RWPE2 (cell line): ENCODE measurements at places on chromosomes 1 and 21.
A peak's percentile ranks its signal among the peaks of the same experiment; 100 is the strongest.

DNA sequence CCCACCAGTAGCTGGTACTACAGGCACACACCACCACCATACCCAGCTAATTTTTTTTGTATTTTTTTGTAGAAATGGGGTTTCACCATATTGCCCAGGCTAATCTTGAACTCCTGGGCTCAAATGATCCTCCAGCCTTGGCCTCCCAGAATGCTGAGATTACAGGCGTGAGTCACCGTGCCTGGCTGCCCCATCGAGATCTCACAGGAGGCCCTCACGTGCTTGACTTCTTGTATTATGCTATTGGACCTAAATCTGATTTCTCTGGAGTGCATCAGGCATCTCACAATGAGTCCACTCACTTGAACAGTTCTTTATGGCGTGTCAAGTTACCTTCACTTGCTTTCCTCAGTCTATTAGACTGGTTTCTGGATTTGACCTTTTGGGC is 9.3 kb upstream of the RSRP1 start:
- no peak for DNase-seq
- H3K4me1 ChIP-seq = no peaks in the 10 kb centered on the region
- H3K27me3 ChIP-seq = no peaks in the 10 kb centered on the region
- H3K4me3 ChIP-seq = no peak overlapping the region
- no peaks in the 10 kb centered on the region for H3K36me3 ChIP-seq
- H3K27ac ChIP-seq = no peak overlapping the region

DNA sequence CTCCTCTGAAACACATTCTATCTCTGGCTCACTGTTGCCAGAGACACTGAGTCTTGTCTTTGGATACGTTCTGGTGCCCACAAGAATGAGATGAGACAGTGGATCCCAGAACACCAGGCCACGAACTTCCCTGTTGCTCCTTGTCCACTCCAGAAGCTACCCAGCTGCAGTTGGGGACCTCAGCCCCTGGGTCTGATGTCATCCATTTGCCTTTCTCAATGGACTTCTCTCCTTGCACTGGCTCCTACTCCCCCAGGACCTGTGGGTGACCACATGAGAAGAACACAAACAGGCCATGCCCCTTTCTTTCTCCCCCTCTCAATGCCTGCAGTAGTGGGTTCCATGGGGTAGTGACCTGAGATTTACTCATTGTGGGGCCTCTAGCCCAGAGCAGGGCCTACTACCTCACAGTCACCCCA is 5.9 kb downstream of the NBPF1 start:
- H3K27ac ChIP-seq = no peak overlapping the region
- peaks cover 8% of the 10 kb centered on the region for H3K36me3 ChIP-seq
- no peaks in the 10 kb centered on the region for H3K4me1 ChIP-seq
- H3K4me3 ChIP-seq = no peak overlapping the region

GRCh38 chr1:234973426-234974250 is 155.0 kb downstream of the TOMM20 start:
- H3K36me3 ChIP-seq = no peaks in the 10 kb centered on the region
- DNase-seq = no peak
- no peak overlapping the region for H3K4me3 ChIP-seq
- H3K4me1 ChIP-seq = peaks cover 33% of the 10 kb centered on the region
- H3K27me3 ChIP-seq = no peaks in the 10 kb centered on the region

GRCh38 chr1:203521812-203522211 is 27.9 kb downstream of the OPTC start:
- no peaks in the 10 kb centered on the region for H3K27me3 ChIP-seq
- H3K36me3 ChIP-seq = no peaks in the 10 kb centered on the region
- no peak overlapping the region for H3K27ac ChIP-seq
- DNase-seq = no peak
- no peak overlapping the region for H3K4me3 ChIP-seq

GRCh38 chr1:36224537-36225282 is 467 bp downstream of the THRAP3 start:
- peaks cover 46% of the 10 kb centered on the region for H3K36me3 ChIP-seq
- H3K4me1 ChIP-seq = peaks cover 17% of the 10 kb centered on the region
- H3K27me3 ChIP-seq = no peaks in the 10 kb centered on the region
- H3K27ac ChIP-seq = peak overlapping the region; percentile 79
- peak; percentile 77 for DNase-seq
- H3K4me3 ChIP-seq = peak overlapping the region; percentile 71

DNA sequence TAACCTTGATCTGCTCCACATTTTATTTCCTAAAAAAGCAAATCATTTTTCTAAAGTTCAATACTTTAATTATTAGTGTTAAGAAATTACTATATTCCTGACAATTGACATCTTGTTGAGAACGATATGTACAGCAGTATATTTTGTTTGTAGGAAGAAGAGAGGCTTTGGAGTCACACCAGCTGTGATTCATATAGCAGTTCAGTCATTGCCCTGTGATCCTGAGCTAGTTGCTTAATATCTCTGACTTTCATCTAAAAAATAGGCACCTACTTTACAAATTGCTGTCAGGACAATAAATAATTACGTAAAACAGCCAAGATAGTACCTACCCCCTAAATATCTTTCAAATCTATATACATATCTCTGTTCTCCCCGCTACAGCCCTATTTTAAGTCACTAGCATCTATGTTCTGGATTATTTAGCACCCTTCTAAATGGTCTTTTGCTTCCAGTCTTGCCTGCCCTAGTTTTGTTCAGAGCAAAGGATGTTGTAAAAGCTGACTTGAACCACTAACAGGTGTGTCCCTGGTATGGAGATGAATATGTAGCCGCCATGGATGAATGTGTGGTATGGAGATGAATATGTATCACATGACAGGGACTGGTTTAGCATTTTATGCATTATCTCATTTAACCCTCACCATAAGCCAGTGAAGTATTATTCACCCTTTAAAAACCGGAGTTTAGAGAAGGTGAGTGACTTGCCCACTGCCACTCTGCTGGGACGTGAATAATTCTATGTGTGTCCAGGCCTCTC is 42.2 kb downstream of the RNF220 start:
- H3K36me3 ChIP-seq = no peaks in the 10 kb centered on the region
- H3K4me1 ChIP-seq = no peaks in the 10 kb centered on the region

DNA sequence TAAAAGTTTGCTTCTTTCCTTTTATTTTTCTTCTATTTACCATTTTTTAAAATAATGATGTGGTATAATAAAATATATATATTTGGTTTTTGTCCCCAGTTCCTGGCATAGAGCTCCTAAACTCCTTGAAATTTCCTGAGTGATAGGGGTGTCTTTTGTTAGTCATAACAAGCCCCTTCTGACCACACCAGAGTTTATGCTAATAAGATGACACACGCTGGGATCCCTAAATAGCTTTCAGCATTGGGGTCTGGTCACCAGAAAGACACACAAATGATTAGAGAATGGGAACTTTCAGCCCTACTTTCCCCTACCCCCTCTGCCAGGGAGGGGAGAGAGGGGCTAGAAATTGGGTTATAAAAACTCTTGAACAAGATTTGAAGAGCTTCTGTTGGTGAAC is 56.2 kb downstream of the COL24A1 start:
- H3K27me3 ChIP-seq = no peaks in the 10 kb centered on the region
- no peak for DNase-seq
- no peaks in the 10 kb centered on the region for H3K36me3 ChIP-seq
- no peaks in the 10 kb centered on the region for H3K4me1 ChIP-seq
- no peak overlapping the region for H3K27ac ChIP-seq

- no peaks in the 10 kb centered on the region for H3K36me3 ChIP-seq
- no peak overlapping the region for H3K4me3 ChIP-seq
- no peak overlapping the region for H3K27ac ChIP-seq
- H3K27me3 ChIP-seq = no peaks in the 10 kb centered on the region
- DNase-seq = no peak
These were observed 17.1 kb downstream of the VN1R5 start for GRCh38 chr1:247273013-247273412.

- no peaks in the 10 kb centered on the region for H3K36me3 ChIP-seq
- no peaks in the 10 kb centered on the region for H3K27me3 ChIP-seq
- DNase-seq = no peak
- H3K4me3 ChIP-seq = no peak overlapping the region
- H3K27ac ChIP-seq = no peak overlapping the region
These were observed 15.4 kb upstream of the ZBTB21 start for GRCh38 chr21:42025376-42026081.

GRCh38 chr1:156704930-156705320 is 458 bp downstream of the CRABP2 start:
- H3K27me3 ChIP-seq = no peaks in the 10 kb centered on the region
- no peak overlapping the region for H3K27ac ChIP-seq
- H3K36me3 ChIP-seq = no peaks in the 10 kb centered on the region
- peaks cover 35% of the 10 kb centered on the region for H3K4me1 ChIP-seq
- DNase-seq = peak; percentile 88
- H3K4me3 ChIP-seq = peak overlapping the region; percentile 13

DNA sequence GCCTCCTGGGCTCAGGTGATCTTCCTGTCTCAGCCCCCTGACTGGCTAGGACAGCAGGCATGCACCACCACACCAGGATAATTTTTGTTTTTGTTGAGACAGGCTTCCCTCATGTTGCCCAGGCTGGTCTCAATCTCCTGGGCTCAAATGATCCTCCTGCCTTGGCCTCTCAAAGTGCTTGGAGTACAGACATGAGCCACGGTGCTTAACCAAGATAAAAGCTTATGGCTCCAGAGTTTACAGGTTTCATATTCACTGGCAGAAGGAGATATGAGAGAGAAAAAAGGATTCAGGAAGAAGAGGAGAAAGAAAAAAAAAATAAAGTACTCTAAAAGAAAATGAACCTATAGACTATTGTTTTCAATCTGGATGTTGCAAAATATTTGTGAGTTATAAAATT is 748.8 kb upstream of the NCAM2 start:
- H3K27me3 ChIP-seq = peaks cover 5% of the 10 kb centered on the region
- H3K4me1 ChIP-seq = no peaks in the 10 kb centered on the region
- no peak overlapping the region for H3K27ac ChIP-seq
- no peak overlapping the region for H3K4me3 ChIP-seq
- H3K36me3 ChIP-seq = no peaks in the 10 kb centered on the region

GRCh38 chr21:43969115-43969444 is 43.0 kb upstream of the TRAPPC10 start:
- H3K36me3 ChIP-seq = 0 out of 2 replicates have a peak, but pooled peaks cover 6% of the 10 kb centered on the region
- H3K4me3 ChIP-seq = no peak overlapping the region
- H3K27me3 ChIP-seq = no peaks in the 10 kb centered on the region
- no peak for DNase-seq
- H3K27ac ChIP-seq = no peak overlapping the region

- H3K4me3 ChIP-seq = no peak overlapping the region
- H3K4me1 ChIP-seq = no peaks in the 10 kb centered on the region
- H3K36me3 ChIP-seq = no peaks in the 10 kb centered on the region
- no peaks in the 10 kb centered on the region for H3K27me3 ChIP-seq
These were observed 92.8 kb downstream of the C1orf21 start for GRCh38 chr1:184479435-184480167.

- no peaks in the 10 kb centered on the region for H3K36me3 ChIP-seq
- peak overlapping the region; percentile 83 for H3K4me3 ChIP-seq
- no peaks in the 10 kb centered on the region for H3K27me3 ChIP-seq
- peak overlapping the region; percentile 76 for H3K27ac ChIP-seq
- peaks cover 40% of the 10 kb centered on the region for H3K4me1 ChIP-seq
These were observed 3.0 kb downstream of the APP start for GRCh38 chr21:26167593-26167992.

- H3K27me3 ChIP-seq = no peaks in the 10 kb centered on the region
- H3K27ac ChIP-seq = peak within 1 kb of the TSS; percentile 73
- H3K36me3 ChIP-seq = peaks cover 42% of the 10 kb centered on the region
- H3K4me1 ChIP-seq = peaks cover 8% of the 10 kb centered on the region
- peak within 1 kb of the TSS; percentile 75 for H3K4me3 ChIP-seq
These were observed at the start of gene METTL25B for GRCh38 chr1:156727926-156728598. METTL25B (plus strand) TSS chr1:156728469; CDS start chr1:156729105, 636 bp downstream.

GRCh38 chr1:164771619-164772361 is 212.8 kb downstream of the PBX1 start:
- H3K36me3 ChIP-seq = no peaks in the 10 kb centered on the region
- no peak overlapping the region for H3K4me3 ChIP-seq
- H3K27ac ChIP-seq = peak overlapping the region; percentile 96
- DNase-seq = peak; percentile 76

DNA sequence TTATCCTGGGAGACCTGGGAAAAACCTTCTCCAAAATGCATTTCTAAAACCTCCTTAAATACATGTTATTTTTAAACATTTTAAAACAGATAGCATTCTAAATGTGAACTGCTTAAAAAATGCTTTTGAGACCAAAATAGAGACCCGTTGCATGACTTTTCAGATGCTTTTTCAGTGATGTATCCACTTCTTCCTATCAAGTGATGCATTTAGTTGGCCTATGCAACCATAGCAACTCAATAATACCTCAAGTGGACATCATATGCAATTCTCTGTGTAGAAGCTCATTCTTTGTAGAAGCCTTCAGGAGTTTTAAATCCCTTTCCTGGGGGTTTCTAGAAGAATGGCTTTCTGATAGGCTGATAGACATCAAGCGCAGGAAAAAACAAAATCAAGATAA is 94.5 kb upstream of the RAVER2 start:
- DNase-seq = no peak
- no peaks in the 10 kb centered on the region for H3K36me3 ChIP-seq

GRCh38 chr1:234856845-234857245 is 246.9 kb upstream of the IRF2BP2 start:
- no peaks in the 10 kb centered on the region for H3K27me3 ChIP-seq
- no peak overlapping the region for H3K27ac ChIP-seq
- peaks cover 11% of the 10 kb centered on the region for H3K4me1 ChIP-seq
- no peak overlapping the region for H3K4me3 ChIP-seq

- peak overlapping the region; percentile 40 for H3K4me3 ChIP-seq
- DNase-seq = no peak
- H3K36me3 ChIP-seq = no peaks in the 10 kb centered on the region
- no peaks in the 10 kb centered on the region for H3K27me3 ChIP-seq
- peaks cover 5% of the 10 kb centered on the region for H3K4me1 ChIP-seq
These were observed 853 bp downstream of the TTC22 start for GRCh38 chr1:54800041-54800898.

DNA sequence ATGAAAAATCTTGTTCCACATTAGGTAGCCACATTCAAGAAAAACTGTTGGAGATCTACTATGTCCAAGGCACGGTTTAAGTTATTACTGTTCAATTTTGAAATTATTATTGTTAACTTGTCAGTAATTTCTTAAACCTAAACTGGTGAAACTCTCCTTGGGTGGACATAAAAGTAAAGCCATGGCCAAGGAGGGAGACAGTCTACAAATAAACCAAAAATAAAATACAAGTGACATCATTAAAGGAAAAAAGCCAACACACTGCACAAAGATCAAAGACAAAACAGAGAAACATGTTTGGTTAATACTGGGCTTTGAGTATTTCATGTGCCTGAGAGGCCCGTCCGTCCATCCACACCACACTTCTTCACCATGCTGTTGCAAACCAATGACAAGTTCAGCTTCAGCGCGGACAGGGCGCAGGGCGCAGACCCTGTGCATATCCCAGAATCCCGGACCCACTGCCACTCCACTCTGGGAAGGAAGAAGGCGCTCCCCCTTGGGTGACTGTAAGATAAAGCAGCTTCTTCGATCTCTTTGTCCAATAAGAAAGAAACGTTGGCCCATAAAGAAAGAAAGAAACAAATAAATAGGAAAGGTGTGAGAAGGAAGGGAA is 918 bp upstream of the RASAL2 start:
- DNase-seq = peak; percentile 47
- H3K36me3 ChIP-seq = no peaks in the 10 kb centered on the region
- H3K4me3 ChIP-seq = peak overlapping the region; percentile 95
- H3K27me3 ChIP-seq = no peaks in the 10 kb centered on the region

GRCh38 chr1:12511128-12511484 is 106.9 kb downstream of the DHRS3 start:
- H3K4me3 ChIP-seq = no peak overlapping the region
- H3K4me1 ChIP-seq = no peaks in the 10 kb centered on the region
- H3K36me3 ChIP-seq = peaks cover 15% of the 10 kb centered on the region

GRCh38 chr1:6450943-6451373 is 15.0 kb downstream of the TNFRSF25 start:
- H3K4me3 ChIP-seq = no peak overlapping the region
- no peak for DNase-seq
- H3K36me3 ChIP-seq = no peaks in the 10 kb centered on the region
- H3K27me3 ChIP-seq = peaks cover 33% of the 10 kb centered on the region
